Bronchial epithelial cell (primary cell): ENCODE measurements at places on chromosomes 12 and 14.

DNA sequence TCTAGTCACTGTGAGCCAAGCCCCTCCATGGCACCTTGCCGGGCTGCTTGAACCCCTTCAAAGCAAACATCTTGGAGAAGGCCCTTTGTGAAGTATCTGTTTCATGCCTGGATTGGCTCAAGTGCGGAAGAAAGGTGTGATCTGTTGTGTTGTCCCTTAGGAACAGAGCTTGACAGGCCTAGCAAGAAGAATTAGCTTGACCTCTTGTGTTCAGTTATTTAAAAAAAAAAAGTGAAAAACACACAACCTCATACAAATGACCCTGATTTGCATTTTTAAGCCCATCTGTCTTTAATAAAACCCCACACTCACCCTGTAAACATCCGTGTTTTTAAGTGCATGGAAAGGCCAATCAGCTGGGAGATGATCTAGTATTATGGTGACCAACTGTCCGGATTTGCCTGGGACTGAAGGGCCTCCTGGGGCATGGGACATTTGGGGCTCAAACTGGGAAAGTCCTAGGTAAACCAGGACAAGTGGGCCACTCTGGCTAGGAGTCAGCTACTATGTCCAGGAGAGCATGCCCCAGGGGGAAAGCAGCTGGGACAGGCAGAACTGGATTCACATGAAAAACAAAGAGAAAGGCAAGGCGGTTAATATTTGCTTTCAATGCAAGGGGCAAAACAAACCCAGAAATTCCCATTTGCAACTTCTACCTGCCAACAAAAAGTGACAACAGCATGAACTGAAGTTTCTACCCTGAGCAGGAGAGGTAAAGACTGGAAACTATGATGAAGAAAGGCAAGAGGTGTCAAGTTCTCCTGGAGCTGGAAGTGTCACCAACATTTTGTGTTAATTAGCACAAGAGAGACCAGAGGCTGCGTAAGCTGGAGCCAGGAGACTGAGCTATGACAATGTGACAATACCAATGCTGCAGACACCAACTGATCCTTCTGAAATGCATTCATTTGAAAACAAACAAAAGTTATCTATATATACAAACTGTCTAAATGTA is 78.6 kb downstream of the CLMN start:
- DNase-seq: no peak

DNA sequence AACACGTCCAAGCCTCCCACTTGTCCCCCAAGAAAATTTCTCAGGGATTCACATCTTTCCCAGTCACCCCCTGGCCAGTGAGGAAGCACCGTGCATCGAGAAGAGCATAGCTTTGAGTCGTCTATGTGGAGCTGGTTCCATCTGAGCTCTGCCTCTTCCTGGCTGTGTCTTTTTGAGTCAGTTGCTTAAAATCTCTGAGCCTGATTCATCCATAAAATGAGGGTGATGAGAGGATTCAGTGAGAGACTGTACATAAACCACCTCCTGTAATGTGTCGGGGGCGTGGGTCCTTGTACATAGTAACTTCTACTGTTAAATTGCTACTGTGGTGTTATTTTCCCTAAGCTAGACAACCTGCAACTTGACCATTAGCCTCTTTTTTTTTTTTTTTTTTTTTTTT is 13.8 kb downstream of the CD9 start:
- no peak for DNase-seq

- no peak for DNase-seq
Observed at GRCh38 chr14:84087986-84088531, 1441.9 kb upstream of the FLRT2 start.

DNA sequence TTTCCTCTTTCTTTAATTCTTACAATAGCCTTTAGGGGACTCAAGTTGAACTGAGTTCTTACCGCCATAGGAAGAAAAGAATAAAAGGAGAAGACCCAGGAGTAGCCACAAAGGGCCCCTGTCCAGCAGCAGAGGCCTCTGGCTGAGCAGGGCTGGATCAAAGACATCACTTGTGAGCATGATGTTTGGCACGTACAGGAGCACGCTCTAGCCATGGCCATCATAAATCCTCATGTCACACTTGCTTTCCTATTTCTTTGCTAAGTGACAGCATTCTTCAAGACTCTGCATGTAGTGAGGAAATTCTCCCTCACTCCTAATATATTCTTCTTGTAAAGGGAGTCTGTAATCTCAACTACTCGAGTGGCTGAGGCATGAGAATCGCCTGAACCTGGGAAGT is 15.7 kb downstream of the CLEC4C start:
- no peak for DNase-seq

- DNase-seq: peak; percentile 100
Observed at GRCh38 chr12:48716493-48717251, at the start of gene CCNT1. CCNT1 (minus strand) TSS chr12:48716707; CDS start chr12:48716675, 32 bp downstream.

DNA sequence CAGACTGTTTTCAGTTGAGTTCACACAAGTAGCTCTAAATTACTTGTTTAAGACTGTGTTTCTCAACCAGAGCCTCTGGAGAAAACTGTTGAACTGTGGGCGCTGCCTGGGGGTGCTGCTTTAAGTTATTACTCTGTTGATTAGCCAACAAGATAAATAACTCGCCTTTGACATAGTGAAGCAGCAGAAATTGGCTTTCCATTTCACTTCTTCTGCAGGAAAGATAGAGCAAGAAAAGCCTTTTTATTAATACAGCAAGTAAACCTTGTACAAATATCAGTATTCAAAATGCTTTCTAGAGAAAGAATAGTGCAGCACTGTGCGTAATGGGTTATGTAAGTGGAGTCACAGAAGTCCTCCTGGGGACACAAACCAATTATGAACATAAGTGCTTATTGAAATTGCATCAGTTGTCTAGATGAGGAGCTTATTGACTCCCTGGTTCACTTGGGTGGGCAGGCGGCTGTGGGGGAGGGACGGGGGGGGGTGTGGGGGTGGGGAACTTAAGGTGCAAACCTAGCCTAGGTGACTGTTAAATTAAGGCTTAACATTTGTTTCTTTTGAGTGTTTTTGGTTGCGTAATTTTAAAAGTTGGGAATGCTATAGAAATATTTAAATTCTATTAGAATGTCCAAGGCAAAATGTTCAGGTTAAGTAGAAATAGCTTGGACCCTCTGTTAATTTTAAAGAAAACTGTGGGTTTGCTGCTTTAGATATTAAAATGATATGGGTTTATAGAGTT is 6.3 kb downstream of the FRS2 start:
- no peak for DNase-seq

DNA sequence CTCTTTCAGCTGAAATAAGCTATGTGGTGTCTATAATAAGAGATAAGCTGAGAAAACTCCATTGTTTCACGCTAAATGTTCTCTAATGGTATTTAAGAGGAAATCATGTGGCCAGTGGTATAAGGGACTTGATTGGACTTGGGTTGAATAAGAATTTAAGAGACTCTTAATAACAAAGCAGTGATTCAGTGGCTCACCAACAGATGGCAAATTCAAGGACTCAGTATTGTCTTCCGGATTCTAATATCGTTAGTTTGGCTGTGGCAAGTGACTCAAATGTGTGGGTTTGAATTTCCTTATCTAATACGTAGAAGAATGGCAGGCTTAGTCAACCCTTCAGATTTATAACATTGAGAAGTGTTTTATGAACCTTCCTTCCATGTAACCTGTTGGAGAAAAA is 49.1 kb upstream of the KCNH3 start:
- peak; percentile 97 for DNase-seq

GRCh38 chr14:56221382-56222128 is 103.3 kb downstream of the PELI2 start:
- DNase-seq: no peak

DNA sequence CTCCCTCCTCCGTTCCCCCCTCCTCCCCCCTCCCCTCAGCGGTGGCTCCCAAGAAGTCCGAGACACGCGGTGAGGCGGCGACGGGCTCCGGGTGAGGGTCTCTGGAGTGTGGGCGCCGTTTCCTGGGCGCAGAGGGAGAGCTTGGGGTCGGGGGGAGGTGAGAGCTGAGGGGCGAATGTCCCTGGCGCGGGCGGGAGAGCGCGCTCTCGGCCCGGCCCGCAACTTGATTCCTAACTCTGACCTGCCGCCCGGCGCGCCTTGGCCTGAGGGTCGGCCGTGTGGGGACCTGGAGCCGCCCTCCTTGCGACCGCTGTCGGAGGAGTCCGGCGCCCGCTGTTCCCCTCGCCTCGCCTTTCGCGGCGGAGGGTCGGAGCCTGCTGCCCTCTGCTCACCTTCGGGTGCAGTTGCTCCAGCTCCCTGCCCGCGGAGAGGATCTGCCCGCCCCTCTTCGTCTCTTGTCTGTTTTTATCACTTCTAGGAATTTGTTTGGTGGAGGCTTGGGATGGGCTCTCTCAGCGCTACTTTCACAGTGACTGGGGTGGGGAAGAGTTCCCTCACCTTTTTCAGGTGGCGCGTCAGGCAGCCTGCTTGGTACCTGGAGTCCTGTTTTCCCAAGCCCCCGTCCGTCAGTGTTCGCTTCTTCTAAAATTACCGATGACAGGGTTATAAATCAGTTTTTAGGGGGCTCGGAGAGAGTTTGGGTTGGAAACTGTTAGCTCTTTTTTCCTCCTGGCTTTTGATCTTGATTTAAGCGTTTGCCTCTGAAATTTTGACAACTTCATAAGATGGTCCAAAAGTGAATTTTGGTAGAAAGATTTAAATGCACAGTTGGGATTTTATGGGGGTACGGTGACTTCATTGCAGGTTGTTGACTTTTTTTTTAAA is 495 bp downstream of the ADIPOR2 start:
- peak; percentile 36 for DNase-seq

- no peak for DNase-seq
Observed at GRCh38 chr14:103319422-103319821, 14.6 kb upstream of the EIF5 start.

DNA sequence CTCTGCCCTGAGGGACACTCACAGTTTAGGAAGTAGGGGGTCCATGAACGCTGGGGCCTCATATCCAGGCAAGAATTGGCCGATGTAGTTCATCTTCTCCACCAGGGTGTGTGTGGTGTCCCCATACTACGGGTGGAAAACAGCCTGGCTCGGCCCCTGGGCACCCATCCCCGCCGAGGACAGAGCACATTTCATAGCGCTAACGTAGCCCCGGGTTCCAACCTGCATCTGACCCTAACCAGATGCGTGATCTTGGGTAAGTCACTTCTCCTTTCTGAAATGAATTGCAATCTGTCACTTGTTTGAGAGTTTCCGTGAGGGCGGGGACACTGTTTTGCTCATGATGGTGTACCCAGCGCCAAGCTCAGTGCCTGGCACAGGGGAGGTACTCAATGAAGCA is 9.0 kb downstream of the HPD start:
- DNase-seq: no peak

GRCh38 chr12:116406529-116406928 is 129.0 kb upstream of the MED13L start:
- DNase-seq: peak; percentile 71

DNA sequence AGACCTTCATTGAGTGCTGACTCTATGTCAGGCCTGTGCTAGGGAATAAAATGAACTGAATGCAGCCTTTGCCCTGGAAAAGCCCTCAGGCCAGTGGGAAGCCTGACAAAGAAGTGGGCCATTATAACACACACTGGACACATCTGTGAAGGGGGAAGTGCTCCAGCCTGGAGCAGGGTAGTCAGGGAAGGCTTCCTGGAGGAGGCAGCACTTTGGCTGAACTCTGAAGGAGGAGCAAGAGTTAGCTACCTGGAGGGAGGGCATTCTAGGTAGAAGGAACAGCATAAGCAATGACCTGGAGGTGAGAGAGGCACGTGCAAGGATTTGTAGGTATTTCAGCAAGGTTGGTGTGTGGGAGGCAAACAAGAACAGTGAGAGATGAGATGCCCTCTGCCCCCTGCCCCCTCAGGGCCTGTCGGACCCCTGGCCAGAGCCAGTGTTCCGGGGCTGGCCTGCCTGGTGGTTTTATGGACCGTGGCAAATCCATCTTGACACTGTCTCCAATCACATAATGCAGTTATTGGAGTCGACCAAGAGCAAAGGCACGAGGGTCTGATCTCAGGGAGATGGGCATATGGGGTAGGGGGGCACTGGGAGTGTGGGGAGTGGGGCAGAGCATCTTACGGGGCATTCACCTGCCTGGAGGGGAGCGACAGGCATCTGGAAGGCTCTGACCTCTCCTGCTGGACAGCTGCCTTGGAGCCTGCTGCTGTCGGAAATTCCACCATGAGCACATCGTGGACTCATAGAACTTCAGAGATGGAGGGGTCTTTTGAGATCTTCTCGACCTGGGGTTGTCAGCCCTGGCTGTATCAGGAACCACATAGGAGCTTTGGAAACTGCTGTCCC is 2.7 kb upstream of the FAM222A start:
- DNase-seq: peak; percentile 66

- DNase-seq: no peak
Observed at GRCh38 chr14:68639758-68640574, 152.9 kb downstream of the ZFP36L1 start.

DNA sequence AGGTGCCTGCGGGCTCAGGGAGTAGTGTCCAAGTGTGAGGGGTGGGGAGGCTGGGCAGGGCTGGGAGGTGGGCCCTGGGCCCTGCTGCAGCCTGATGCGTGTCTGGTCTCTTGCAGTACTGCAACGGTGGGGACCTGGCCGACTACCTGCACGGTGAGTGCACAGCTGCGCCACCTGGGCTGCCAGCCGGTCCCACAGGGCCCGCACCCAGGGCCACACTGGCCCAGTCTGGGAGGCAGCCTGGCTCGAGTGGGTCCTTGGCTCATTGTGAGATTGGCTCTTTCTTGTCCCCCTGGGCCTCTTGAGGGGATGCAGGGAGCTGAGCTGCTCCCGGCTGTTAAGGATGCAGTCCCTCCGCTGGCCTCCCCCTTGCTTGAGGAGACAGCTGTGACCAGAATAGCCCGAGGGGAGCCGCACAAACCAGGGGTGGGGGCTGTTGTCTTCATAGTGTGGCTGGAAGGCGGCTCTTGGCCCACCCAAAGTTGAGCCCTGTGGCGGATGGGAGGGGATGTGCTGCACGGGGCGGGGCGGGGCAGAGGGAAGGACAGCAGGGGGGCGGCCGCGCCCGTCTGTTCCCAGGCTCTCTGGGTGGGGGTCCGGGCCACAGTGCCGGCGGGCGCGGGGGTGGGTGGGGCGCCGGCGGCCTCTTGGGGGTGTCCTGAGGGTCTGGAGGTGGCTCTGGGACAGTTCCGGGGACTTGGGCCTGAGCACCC is 13.1 kb downstream of the ULK1 start:
- no peak for DNase-seq

GRCh38 chr12:64666054-64666914 is 56.0 kb downstream of the RASSF3 start:
- peak; percentile 15 for DNase-seq

- no peak for DNase-seq
Observed at GRCh38 chr12:118190266-118190665, 54.3 kb downstream of the PEBP1 start.
